ENCODE measurements at places on chromosomes 5 and 9. TPM values are rescaled to one million over a fixed set of nuclear protein-coding genes. Genes with fewer than 3 reads are reported as not detected.

- peak; percentile 38 for DNase-seq
Measured at GRCh38 chr5:67234671-67235176, 38.1 kb upstream of the CD180 start.

DNA sequence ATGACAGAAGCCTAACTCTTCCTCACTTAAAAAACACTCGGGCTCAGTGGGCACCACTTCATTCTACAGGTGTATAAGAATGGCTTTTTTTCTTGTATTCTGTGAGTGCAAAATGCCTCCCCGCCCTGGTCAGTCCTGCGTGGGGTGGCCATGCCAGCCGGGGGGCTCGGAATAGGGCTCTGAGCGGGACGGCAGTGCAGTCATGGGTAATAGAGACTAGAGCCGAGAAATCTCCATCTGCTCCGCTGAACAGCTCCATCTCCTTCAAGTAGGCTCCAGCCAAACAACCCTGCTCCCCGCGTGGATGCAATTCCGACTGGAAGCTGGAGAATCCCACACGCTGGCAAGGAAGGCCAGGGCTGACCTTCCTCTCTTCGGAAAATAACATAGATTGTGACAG, 317.0 kb upstream of the IRX4 start:
- DNase-seq, result peak; percentile 8

GRCh38 chr9:123003466-123003865, 30.0 kb upstream of the GPR21 start:
- no peak for DNase-seq

GRCh38 chr9:85740787-85741094, 1.0 kb downstream of the AGTPBP1 start:
- DNase-seq, result no peak

GRCh38 chr5:83731638-83732037, 11.0 kb upstream of the HAPLN1 start:
- no peak for DNase-seq

GRCh38 chr5:152990649-152991048, 499.8 kb upstream of the GRIA1 start:
- DNase-seq, result no peak

DNA sequence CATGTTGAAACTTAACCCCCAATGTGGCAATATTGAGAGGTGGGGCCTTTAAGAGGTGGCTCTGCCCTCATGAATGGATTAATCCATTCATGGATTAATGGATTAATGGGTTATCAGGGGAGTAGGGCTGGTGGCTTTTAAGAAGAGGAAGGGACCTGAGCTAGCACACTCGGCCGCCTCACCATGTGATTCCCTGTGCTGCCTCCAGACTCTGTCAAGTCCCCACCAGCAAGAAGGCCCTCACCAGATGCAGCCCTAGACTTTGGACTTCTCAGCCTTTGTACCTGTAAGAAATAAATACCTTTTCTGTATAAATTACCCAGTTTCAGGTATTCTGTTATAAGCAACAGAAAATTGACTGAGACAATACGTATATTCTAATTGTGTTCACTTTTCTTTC, 272.2 kb upstream of the DMRT1 start:
- no peak for DNase-seq

Gene C5orf34
- 5.0 TPM for total RNA-seq

GRCh38 chr5:6582507-6583048, 50.3 kb downstream of the NSUN2 start:
- DNase-seq, result no peak

Gene HSPA9
- 289 TPM for total RNA-seq

- DNase-seq, result no peak
Measured at GRCh38 chr5:95424526-95424925, 33.4 kb downstream of the FAM81B start.

DNA sequence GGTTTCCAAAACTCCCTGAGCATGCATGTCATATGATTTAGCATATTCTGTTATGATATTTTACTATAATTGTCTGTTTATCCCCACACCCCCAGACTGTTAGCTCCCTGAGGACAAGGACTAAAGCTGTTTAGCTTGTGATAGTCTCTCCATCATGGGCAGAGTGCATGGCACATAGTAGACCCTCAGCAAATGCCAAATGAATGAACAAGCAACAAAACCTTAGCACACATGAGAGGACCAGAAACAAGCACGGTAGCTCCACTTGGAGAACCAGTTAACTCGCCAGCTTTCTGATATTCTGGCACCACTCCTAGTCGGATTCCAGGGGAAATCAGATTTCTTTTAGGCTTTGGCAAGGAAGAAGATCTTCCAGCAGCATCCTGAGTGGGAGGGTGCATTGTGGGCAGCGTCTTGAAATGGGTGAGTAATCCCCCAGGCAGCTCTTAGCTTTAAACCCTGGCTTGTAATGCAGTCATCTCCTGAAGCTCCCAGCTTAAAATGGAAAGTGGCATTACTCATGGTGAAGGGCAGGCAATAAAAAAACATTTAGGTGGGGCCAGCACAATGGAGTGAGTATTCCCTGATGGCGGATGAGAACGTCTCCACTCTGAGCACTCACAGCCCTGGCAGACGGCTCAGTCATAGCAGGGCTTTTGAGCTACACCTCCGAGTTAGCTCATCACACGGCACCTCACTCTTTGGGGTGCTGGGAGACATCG, 41.1 kb downstream of the FGF1 start:
- DNase-seq, result no peak

- no peak for DNase-seq
Measured at GRCh38 chr5:51225789-51226742, 157.2 kb upstream of the ISL1 start.

GRCh38 chr5:9544502-9545135, 1.3 kb downstream of the SEMA5A start:
- DNase-seq, result peak; percentile 92

- DNase-seq, result no peak
Measured at GRCh38 chr5:98770911-98771322, 2.5 kb upstream of the RGMB start.

DNA sequence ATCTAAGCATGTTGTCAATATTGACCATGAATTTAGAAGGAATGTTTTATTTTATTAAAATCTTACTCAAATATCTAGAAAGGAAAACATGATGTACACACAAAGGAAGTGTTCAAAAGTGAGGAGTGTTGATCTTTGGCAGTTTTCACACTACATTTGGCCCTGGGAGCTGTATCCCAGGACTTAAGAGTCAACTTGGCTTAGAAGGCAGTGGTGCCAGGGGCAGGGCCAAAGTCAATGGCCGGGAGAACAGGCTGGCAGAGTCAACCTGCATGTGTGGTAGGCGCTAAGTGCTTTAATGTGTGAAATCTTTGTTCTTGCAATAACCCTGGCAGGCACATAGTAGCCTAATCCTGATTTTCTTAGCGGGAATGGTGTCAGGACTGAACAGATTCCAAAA, 228.4 kb downstream of the TENT4A start:
- DNase-seq, result no peak

- DNase-seq, result no peak
Measured at GRCh38 chr5:89628876-89629635, 746.1 kb upstream of the MEF2C start.

Gene LHX3
- total RNA-seq, result not detected

- DNase-seq, result no peak
Measured at GRCh38 chr5:5139777-5140478, at the start of gene ADAMTS16. ADAMTS16 (plus strand) TSS chr5:5140330; CDS start chr5:5140468, 138 bp downstream.

Gene ZMYND19
- 36.0 TPM for total RNA-seq

Gene SLC31A2
- total RNA-seq, result 6.1 TPM

GRCh38 chr9:117084221-117084620, 330.6 kb downstream of the ASTN2 start:
- DNase-seq, result no peak

- no peak for DNase-seq
Measured at GRCh38 chr5:30908356-30908755, 285.1 kb upstream of the CDH6 start.

GRCh38 chr5:108276187-108277050, 105.5 kb downstream of the FBXL17 start:
- DNase-seq, result no peak

Gene NPDC1
- total RNA-seq, result 177 TPM

Gene RETREG1
- 56.8 TPM for total RNA-seq

Gene GABRA1
- not detected for total RNA-seq

DNA sequence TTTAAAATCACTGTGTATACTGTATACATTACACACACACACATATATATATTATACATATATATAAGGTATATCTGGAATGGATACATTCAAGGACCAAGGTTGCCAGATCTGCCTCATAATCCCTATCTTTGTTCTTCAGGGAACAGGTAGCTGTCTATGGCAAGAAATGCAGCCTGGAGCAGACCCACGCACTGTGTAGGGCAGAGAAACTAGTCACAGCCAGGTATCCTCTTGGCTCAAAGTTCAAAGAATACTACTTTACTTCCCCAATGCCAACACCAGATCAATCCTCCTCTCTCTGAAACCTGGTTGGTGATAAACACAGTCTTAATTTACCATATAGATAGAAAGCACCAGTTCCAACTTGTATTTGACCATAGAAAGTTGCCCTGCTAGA, 313.6 kb downstream of the PRELID2 start:
- DNase-seq, result no peak

DNA sequence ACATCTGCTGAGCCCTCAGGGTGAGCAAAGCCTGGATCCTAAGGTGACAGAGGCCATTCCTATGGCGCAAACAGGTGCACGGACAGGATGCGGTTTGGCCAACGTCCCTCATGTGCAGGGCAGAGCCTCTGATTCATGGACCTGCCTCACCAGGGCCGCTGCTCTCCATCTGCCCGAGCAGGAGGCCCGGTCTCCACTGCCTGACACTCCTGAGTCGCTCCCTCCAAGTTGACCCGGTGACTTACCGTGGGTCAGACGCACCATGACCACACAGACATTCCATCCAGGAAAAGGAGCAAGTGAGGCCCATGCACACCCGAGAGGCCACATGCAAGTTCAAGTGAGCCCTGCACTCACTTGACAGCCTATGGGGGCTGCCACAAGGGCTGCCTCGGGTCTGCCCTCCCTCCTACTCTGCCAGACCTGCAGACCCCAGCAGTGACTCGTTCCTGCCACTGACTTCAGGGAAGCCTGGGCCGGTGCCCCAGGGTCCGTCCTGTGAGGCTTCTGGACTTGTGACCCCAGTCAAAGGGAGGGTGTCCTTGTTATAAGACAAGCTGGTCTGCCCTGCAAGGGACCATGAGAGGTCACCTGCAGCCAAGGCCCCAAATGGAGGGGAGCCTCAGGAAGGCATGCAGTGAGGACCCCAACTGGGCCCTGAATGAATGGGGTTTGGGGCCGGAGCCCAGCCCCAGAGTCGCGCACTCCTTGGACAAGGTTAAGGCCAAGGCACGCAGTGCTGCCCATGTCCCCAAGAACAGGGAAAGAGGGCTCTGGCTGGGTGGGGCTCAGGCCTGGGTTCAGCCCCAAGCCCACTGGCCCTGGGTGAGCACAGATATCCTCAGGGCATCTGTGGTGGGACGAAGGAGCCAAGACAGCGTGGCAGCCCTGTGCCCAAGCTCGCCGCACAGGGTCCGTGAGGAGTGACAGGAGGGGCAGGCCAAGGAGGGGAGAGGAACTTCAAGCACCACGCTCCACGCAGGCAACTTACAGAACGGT, 10.1 kb downstream of the BRD3OS start:
- no peak for DNase-seq

GRCh38 chr5:160470437-160471361, 49.0 kb downstream of the PTTG1 start:
- peak; percentile 57 for DNase-seq

DNA sequence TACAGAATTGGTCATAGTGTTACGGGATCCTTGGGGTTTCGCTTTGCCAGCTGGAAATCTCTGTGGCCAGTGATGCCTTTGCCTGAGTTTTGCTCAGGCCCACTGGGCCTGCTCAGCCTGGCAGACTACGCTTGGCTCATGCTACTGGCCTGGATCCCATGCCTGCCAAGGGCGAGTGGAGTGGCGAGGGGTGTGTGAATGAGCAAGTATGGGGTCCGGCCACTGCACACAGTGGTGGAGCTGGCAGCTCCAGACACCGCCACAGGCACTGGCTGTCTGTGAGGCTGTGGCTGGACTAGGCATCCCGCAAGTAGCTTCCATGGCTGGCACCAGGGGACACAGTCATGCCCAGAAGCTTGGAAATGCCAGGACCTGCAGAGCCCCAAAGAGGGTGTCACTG, 240.3 kb downstream of the ARRDC3 start:
- DNase-seq, result no peak

Gene PCDHB14
- total RNA-seq, result 1.8 TPM

DNA sequence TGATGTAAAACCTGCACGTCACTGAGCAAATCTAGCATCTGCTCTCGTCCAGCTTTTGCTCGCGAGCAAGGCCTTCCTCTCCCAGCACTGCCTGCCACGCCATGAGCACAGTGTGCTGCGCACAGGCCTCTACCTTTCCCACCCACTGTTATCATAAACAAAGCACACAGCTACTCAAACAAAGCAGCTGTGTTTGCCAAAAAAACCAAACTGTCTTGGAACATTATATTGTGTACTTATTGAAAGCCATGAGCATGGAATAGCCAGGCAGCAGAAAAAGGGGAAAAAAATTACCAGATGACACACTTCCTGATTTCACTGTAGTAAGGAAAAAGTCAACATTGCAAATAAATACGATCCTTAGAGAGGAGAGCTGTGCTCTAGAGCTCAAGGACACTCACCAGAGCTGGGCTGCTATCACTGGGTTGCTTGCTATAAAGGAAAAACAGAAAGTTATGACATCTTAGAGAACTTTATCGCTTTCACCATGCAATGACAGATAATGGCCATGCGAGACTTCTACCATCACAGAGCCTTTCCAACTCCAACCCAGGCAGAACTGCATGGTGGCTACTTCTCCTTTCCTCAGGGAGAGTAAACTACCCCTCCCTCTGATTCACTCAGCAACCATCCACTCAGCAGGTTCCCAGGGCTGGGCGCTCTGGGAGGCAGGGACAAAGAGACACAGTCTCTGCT, 69.6 kb downstream of the EPB41L4B start:
- DNase-seq, result peak; percentile 79

DNA sequence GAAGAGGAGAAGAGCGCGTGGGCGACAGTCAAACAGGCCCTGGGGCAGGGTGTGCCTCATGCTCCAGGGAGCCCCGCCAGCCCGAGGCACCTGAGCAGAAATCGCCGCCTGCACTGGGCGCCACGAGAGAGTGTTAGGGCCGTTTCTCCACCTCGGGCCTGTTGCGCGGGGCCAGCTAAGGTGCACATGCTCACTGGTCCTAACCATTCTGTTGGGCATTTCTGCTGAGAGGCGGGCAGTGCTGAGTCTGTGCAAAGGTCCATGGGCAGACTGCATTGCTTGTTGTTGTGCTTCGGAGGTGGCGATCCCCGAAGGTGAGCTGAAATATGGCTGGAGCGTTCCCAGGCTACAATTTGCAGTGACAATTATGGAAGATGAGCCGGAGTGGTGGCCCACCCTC, 367.8 kb upstream of the SPATA31A5 start:
- DNase-seq, result no peak

Gene RCL1
- total RNA-seq, result 12.5 TPM

GRCh38 chr9:36742264-36742663, 169.6 kb downstream of the MELK start:
- no peak for DNase-seq

GRCh38 chr5:169956756-169957155, 23.5 kb downstream of the INSYN2B start:
- DNase-seq, result no peak

Data from colonic mucosa (tissue), 4 donors.